ENCODE measurements at places on chromosomes 3 and 15.

DNA sequence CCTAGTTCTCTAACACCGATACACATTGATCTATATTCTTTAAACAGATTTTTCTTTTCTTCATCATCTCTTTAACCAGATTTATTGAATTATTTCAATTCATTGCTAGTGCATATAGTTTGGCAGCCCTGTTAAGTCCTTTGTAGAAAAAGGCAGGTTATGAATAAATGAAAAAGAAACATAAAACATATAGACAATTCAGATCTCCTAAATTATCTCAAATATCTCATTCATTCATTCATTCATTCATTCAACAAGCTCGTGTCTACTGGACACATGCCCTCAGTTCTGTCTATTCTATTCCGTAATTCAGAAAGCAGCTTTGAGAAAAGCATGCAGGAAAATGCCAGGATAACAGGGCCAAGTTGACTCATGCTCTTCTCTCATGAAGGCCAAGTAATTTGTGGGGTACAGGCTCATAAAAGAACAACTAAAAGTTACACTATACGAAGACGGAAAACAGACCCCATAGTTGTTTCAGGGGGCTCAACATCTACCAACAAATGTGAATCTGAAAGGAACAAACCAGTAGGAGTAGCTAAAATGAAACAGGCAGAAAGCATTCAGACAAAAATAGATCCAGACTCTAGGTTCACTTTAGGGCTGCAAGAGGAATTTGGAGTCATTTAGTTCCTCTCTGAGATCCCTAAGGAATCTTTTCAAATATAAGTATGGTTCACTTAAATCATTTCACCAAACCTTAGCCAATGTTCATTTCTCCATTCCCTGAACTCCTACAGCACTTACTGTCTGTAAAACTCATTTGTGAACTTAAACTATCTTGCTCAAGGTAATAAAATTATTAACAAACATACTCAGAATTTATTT is 7.5 kb downstream of the ZNF148 start:
- peak; percentile 18 for DNase-seq

- peak; percentile 32 for DNase-seq
Measured at GRCh38 chr15:39801641-39802309, 19.1 kb upstream of the FSIP1 start.

GRCh38 chr15:42553554-42553953 is 4.9 kb downstream of the HAUS2 start:
- DNase-seq, result no peak

- no peak for DNase-seq
Measured at GRCh38 chr15:94848054-94848453, 616.7 kb downstream of the MCTP2 start.

GRCh38 chr3:178665747-178666146 is 129.5 kb downstream of the KCNMB2 start:
- peak; percentile 8 for DNase-seq

DNA sequence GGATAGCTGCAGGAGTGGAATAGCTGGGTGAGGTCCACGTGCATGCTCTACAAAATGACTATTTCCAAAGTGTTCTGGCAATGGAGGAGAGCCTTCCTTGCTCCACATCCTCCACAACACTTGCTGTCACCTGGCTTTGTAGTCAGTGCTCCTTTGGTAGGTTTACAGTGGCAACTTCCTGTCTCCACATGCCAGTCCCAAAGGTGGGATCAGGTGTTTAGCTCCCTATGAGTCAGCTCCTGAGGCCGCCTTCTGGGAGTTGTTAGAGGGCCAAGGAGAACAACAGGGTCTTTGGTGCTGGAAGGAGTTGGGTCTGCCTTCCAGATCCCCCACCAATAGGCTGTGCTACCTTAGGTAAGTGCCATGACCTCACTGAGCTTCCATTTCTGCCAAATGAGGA is 15.3 kb upstream of the LIMD1 start:
- no peak for DNase-seq

GRCh38 chr3:14795996-14796395 is 22.8 kb upstream of the FGD5 start:
- DNase-seq, result no peak

GRCh38 chr3:146191051-146191450 is 30.1 kb upstream of the PLOD2 start:
- no peak for DNase-seq

GRCh38 chr3:71219744-71220638 is 363.5 kb downstream of the FOXP1 start:
- DNase-seq, result no peak

GRCh38 chr3:78163379-78163778 is 1123.5 kb downstream of the ROBO2 start:
- peak; percentile 7 for DNase-seq

GRCh38 chr15:100343251-100343650 is 1.5 kb upstream of the ADAMTS17 start:
- DNase-seq, result no peak

GRCh38 chr3:180835501-180835900 is 77.0 kb upstream of the FXR1 start:
- DNase-seq, result no peak

DNA sequence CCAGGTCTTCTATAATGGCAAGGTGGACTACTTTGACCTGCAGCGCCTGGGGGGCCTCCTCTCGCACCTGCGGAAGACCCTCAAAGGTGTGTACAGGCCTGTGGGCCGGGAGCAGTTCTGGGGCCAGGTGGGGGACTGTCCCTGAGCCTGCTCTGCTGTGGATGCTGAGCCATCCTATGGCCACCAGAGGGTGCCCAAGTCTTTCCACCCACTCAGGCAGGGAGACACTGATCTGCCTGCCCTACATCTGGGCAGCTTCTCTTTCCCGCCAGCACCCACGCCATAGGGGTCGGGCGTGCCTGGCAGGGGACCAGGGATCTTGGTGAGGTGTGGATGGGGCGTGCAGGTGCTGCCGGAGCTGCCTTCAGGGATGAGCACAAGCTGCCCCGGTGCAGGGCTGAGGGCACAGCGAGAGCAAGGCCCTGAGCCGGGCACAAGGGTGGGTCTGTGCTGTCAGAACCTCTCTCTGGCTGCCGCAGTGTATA is 14.1 kb downstream of the RNF123 start:
- DNase-seq, result peak; percentile 75

DNA sequence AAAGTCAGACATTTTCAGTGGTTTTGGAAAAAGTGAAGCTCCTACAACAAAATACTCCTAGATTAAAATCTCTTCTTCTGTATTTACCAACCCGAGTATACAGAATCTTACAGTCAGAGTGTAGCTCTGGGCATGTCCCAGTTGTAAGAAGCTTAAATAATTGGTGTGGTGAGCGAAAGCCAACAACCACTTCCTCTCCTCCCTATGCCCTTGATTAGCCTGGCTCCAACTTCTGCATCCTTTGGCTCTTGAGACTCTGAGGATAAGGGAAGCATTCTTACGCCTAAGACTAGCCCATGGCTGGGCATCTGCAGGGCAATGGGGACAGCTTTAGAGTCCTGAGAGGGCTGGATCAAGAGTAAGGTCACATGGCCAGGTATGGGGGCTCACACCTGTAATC is 25.5 kb downstream of the RFT1 start:
- no peak for DNase-seq

GRCh38 chr3:52596658-52597265 is 60.4 kb downstream of the UQCC5 start:
- no peak for DNase-seq

- DNase-seq, result no peak
Measured at GRCh38 chr3:180762866-180763265, 83.6 kb upstream of the CCDC39 start.

DNA sequence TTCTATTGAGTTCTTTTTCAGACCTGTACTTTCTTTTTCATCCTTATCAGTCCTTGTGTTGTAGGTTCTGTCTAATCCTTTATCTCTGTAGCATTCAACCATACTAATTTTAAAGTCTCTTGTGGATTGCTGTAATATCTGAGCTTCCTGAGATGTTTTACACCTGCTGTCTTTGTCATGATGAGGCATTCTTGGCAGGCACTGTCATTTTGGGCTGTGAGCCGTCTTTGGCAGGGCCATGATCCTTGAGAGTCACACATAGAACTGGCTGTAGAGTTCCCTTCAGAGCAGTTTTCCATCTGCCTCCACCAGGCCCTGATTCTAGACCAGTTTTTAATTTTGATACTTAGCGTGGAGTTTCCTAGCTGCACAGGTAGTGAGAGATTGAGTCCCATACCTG is 6.7 kb downstream of the EFCC1 start:
- DNase-seq, result no peak

- DNase-seq, result no peak
Measured at GRCh38 chr3:64473466-64473865, 214.3 kb downstream of the ADAMTS9 start.

DNA sequence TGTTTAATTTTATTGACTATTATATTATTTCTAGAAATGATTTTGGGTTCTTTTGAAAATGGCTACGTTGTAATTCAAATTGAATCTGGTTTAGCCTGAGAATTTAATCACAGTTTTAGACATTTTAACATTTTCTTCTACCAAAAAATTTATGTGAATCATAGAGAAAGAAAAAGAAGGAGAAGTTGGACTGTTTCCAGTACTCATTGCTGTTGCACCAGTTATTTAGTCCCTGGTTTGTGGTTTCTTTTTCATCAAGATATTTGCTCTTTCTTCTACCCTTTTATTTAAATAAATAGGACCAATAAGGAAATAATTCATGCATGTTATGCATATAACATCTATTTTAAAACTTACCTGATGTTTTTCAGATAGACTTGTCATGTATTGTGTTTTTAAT is 1337.1 kb downstream of the ROBO1 start:
- no peak for DNase-seq

Data from mesenchymal stem cell (in vitro differentiated cells and primary cell).